ENCODE measurements at places on chromosomes 1 and 21. TPM values are rescaled to one million over a fixed set of nuclear protein-coding genes. Genes with fewer than 3 reads are reported as not detected.

- DNase-seq, result no peak
Observed at GRCh38 chr1:84569216-84569615, 5.0 kb downstream of the CTBS start.

GRCh38 chr21:28334407-28334806, 658.3 kb downstream of the LTN1 start:
- DNase-seq, result no peak

DNA sequence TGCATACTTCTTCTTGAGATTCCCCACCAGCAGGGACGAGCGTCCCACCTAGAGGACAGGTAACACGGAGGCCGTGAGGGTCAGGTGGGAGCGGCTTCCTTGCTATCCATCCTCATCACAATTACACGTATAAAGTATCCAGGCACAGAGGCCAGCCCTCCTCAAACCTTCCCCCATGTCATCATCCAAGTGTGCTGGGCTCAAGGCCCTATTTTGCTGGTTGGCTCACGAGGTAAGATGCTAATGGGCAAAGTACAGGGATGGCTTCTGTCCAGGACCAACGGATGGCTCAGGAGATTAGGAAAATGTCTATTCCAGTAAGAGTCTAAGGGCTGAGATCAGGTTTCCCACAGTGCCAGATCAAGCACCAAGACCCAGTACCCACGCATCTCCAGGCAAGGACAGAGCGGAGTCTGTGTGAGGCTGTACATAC, 11.5 kb upstream of the A3GALT2 start:
- no peak for DNase-seq

- no peak for DNase-seq
Observed at GRCh38 chr1:232628335-232629249, 1.3 kb downstream of the SIPA1L2 start.

GRCh38 chr21:41858466-41859296, 20.5 kb downstream of the PRDM15 start:
- no peak for DNase-seq

GRCh38 chr1:175409938-175410337, 217.4 kb upstream of the KIAA0040 start:
- DNase-seq, result no peak

The IL20 gene
- total RNA-seq, result 0.20 TPM

The TMEM167B gene
- 23.9 TPM for total RNA-seq

GRCh38 chr1:229582011-229582694, 23.6 kb upstream of the ABCB10 start:
- DNase-seq, result no peak

GRCh38 chr1:160078512-160079195, 2.7 kb upstream of the KCNJ9 start:
- no peak for DNase-seq

- DNase-seq, result no peak
Observed at GRCh38 chr1:41672641-41673361, 188.3 kb upstream of the EDN2 start.

The MYBPHL gene
- total RNA-seq, result 62.2 TPM

DNA sequence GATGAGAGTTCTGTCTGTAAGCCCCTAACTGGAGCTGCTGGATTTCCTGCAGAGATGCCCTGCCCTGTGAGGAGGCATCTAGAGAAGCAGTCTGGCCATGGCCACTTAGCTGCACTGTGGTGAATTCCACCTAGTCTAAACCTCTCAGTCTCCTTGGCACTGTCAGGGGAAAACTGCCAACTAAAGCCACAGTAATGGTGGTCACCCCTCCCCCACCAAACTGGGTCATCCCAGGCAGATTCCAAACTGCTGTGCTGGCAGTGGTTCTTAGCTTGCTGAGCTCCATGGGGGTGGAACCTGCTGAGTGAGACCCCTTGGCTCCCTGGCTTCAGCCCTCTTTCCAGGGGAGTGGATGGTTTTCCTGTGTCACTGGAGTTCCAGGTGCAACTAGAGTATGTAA, 740.6 kb downstream of the RWDD3 start:
- DNase-seq, result no peak

The SPRR1A gene
- not detected for total RNA-seq

The S100A7 gene
- not detected for total RNA-seq

- DNase-seq, result peak; percentile 88
Observed at GRCh38 chr1:3504151-3504821, 49.8 kb downstream of the ARHGEF16 start.

DNA sequence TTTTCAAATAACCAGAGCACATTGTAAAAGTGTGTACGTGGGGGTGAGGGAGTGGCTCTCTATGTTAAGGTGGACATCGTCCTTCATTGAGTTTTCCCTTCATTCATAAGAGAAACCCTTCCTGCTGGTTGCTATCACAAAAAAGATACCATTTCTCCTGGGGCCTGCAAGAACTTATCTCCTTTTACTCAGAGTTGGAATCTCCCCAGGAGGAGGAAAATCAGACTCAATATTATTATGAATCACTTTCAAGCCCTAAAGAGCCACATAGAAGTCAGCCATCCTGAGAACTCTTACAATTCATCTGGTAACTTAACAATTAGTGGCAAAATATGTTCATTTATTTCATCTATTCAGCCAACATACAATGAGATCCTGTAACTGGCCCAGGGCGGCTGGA, 27.1 kb upstream of the TGFBR3 start:
- no peak for DNase-seq

The DYNLT4 gene
- not detected for total RNA-seq

The HSPA6 gene
- total RNA-seq, result 0.48 TPM

The CFHR2 gene
- total RNA-seq, result not detected

- no peak for DNase-seq
Observed at GRCh38 chr1:16420424-16421118, 16.7 kb downstream of the SPATA21 start.

The PTAFR gene
- total RNA-seq, result 1.3 TPM

DNA sequence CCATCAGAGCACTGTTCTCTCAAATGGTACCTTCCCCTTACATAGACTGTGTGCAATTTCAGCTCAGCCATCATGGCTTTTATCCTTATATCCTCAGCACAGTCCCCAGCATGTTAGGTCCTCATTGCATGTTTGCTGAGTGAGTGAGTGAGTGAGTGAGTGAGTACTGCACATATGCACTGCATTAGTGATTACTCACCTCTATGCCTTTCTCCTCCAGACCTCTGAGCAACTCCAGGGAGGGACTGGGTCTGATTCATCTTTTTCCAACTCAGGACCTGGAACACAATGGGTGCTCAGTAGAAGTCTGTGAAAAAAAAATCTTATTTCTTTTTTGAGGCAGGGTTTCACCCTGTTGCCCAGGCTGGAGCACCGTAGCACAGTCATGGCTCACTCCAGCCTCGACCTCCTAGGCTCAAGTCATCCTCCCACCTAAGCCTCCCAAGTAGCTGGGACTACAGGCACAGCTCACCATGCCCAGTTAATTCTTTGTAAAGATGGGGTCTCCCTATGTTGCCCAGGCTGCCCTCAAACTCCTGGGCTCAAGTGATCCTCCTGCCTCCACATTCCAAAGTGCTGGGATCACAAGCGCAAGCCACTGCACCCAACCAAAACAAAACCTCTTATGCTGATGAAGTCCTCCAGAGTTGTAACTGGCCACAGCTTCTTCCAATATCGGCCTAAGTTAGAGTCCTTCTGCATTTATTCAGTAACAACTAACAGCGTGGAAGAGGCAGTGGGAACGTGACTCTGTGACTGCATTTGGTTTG, 23.7 kb downstream of the RNU5D-1 start:
- no peak for DNase-seq

The GJA9 gene
- total RNA-seq, result not detected

- DNase-seq, result no peak
Observed at GRCh38 chr1:175033953-175034352, 10.7 kb upstream of the MRPS14 start.

DNA sequence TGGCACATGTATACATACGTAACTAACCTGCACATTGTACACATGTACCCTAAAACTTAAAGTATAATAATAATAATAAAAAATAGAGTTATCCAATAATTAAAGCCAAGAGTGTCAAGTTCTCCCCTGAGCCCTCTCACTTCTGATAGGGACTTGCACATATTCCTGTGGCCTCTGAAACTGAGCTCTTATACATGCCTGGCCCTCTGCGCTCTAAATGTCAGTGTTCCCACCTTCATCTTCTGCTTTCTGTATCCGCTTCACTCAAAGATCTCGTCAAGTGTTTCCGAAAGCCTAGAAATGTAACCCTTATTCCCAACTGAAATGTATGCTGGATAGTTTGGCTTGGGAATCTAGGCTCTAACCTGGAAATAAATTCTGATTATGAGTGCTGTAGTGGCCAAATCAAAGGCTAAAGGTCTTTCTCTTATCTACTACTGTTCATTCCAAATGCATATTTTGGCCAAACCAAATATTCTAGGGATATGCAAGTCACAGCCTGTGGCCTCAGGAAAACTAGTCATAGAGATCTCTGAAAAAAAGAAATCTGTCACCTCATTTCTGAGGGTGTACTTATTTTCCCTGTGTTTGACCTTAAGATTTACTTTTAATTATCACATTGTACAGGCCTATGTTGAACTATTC, 99.5 kb upstream of the LYPLAL1 start:
- no peak for DNase-seq

DNA sequence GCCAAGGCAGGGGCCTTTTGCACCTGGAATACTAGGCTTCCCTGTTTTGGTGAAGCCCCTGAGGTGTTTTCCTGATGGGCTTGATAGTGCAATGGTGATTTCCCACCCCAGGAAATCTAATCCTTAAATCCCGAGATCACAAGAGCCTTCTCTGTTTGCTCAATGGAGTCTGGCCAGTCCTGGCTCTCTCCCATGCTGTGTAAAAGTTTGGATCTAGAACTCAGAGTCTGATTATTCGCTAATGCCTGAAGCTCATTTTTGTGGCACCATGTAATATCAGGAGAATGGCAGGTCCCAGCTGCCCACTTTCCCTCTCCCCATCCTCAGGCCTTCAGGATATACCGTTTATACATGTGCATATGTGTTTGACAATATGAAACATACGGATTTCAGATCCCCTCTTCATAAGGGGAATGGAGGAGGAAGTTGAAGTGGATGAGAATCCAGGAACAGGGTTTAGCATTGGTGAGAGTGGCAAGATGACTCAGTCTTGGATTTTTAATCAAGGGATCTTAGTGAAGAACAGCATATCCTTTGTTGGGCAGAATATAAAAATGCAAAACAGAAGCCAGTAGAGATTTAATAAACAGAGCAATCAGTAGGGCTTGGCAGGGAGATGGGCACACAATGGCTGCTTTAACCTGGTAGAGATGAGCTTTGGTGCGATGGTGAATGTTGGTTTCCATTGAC, 62.1 kb downstream of the CLIC6 start:
- DNase-seq, result no peak

The CFH gene
- 271 TPM for total RNA-seq

The ITLN2 gene
- 2.0 TPM for total RNA-seq

DNA sequence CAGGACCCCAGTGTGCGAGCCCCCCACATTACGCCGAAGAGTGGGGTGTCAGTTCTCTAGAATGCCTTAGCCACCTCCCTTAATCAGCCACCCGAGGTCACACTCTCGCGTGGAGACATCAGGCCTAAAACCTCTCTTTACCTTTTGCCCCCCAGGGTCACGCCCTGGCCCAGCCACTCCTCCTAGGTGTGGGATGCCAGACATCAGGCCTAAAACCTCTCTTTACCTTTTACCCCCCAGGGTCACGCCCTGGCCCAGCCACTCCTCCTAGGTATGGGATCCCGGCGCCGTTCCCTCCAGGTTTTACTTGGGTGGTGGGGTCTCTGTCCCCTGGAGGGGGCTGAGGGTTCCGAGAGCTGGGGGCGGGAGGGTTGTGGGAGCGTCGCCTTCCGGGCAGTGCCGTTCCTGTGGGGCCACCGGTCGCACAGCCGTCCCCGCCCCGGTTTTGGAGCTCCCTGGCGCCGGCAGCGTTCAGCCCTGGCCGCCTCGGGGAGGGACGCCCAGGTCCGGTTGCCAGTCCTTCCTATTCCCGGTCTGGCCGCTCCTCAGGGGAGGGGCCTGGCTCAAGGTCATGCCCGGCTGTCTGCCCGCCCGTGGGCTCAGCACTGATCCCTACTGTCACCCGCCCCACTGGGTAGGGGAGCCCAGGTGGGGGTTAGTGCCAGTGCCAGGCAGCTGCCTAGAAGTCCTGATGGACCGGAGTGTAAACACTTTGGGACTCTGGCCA, 882 bp downstream of the VPS13D start:
- no peak for DNase-seq

All from right atrium auricular region (tissue), 2 donors.